Effector memory CD8-positive, alpha-beta T cell (primary cell): ENCODE measurements at places on chromosomes 12 and 14.

- no peak for DNase-seq
Observed at GRCh38 chr12:83386527-83387264, 700.0 kb downstream of the TMTC2 start.

DNA sequence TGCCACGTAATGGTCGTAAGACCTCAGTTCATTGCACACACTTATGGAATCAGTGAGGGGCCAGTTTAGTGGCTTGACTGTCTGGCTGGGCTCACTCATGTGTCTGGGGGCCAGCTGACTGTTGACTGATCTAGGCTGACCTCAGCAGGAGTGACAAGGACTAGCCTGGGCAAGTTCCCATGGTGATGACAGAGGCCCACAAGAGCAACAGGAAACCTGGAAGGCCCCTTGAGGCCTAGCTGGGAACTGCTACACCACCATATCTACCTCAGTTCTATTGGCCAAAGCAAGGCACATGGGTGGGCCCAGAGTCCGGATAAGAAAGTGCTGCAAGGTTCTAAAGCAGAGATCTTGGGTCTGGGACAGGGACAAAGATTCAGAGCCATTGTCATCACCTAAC is 21.3 kb upstream of the RFLNA start:
- no peak for DNase-seq

GRCh38 chr12:45849289-45849688 is 119.8 kb downstream of the ARID2 start:
- no peak for DNase-seq

DNA sequence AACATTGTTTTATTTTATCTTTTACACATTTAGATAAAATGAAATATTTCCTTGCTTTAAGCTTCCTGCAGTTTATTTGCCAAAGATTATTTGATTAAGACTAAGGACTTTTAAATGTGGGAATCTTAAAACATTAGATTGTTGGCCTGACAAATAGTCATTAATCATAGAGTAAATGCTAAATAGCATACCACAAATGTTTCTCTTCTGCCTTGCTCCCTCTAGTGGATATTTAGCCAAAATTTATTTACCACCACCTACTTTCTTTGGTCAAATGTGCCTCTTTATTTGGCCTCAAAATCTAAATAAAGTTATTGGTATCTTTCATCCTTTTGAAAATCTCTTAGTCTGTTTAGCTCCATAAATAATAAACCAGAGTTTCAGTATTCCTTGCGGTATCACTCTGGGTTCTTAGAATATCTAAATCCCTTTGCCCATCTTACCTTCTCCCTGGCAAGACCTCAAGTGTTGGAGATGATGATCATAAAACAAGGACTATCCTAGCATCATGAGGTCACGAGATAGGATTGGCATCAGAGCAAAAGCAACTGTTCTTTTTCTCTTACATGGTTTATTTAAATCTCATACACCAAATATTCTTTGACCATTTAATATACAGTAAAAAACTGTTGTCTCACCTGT is 150.6 kb upstream of the AEBP2 start:
- no peak for DNase-seq

DNA sequence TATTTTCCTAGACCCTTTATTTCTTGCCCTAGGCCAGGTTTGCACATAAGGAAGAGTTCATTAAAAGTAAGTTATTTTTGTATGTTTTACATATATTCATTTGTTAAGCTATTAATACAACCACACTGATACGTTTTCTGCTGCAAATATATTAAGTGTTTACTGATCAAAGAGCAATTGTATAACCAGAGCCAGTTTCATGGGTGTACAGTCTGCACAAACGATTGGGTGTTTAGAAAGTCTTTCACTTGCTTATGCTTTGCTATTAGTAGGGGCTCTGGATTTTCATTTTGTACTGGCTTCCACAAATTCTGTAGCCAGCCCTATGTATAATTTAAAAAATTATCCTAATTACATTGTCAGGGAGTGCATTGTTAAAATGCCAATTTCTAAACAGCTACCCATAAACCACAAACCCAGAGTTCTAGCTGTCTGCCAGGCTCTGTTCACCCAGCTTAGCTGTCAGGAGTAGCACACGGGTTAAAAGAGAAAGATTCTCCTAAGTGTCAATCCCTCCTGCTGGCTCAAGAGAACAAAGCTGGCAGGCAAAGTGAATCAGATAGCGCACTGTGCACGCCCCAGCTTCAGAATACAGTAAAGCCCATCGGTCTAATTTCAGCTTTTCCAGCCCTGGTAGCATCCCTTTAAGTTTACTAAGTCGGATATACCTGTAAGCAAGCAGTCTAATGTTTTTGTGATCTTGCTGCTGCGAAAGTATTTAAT is 151.0 kb upstream of the LMO3 start:
- no peak for DNase-seq

DNA sequence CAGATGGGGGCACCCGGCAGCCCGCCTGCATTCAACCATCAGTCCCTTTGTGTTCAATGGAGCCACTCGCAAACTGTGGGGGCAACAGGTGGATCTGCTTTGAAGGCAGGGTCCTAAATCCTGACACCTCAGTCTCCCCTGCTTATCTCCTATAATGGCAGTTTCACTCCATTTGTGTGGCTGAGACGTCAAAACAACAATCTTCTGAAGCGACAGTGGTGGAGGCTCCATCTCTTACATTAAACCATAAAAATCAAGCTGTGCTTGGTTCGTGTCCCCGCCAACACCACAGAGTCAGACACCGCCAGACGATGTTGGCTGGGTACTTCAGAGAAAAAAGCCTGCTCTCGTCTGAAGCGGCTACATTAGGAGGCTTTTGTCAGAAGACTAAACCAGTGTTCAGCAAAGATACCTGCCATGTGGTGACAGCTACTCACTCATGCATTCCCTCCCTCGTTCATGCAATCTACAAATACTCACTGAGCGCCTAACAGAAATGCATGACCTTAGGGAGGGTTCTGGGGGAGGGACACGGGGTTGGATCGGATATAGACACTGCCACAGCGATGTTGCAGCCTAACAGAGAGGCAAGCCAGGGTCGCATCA is 253.9 kb downstream of the FOXN3 start:
- DNase-seq = no peak

GRCh38 chr12:104057771-104058197 is 6.5 kb upstream of the HCFC2 start:
- DNase-seq = no peak

- no peak for DNase-seq
Observed at GRCh38 chr14:51805541-51805940, 54.9 kb upstream of the GNG2 start.

GRCh38 chr12:113186033-113186365 is 478 bp downstream of the RITA1 start:
- no peak for DNase-seq

- DNase-seq = peak; percentile 80
Observed at GRCh38 chr14:21557084-21557901, 22.6 kb downstream of the OR10G3 start.

- DNase-seq = no peak
Observed at GRCh38 chr12:109443794-109444193, 33.3 kb downstream of the KCTD10 start.

- no peak for DNase-seq
Observed at GRCh38 chr14:60944204-60944603, 36.7 kb downstream of the TRMT5 start.

DNA sequence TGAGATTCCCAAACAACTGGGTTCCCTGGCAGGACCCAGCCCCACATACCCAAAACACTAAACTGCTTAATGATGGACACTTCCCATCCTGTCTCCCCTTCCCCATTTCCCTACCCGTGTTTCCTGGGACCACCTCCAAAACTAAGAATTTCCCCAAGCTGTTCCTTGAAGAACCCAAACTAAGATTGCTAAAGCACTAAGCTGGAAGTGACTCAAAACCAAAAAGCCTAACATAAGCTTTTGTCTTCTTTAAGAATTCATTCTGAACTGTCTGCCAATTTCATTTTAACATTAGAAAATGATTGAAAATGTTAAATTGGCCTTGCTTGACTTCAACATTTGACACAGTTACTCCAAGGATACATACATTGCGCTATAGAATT is 29.5 kb upstream of the STAB2 start:
- no peak for DNase-seq

- DNase-seq = no peak
Observed at GRCh38 chr14:100584056-100585031, 2.9 kb downstream of the BEGAIN start.

GRCh38 chr12:89314060-89314761 is 38.1 kb downstream of the DUSP6 start:
- no peak for DNase-seq

DNA sequence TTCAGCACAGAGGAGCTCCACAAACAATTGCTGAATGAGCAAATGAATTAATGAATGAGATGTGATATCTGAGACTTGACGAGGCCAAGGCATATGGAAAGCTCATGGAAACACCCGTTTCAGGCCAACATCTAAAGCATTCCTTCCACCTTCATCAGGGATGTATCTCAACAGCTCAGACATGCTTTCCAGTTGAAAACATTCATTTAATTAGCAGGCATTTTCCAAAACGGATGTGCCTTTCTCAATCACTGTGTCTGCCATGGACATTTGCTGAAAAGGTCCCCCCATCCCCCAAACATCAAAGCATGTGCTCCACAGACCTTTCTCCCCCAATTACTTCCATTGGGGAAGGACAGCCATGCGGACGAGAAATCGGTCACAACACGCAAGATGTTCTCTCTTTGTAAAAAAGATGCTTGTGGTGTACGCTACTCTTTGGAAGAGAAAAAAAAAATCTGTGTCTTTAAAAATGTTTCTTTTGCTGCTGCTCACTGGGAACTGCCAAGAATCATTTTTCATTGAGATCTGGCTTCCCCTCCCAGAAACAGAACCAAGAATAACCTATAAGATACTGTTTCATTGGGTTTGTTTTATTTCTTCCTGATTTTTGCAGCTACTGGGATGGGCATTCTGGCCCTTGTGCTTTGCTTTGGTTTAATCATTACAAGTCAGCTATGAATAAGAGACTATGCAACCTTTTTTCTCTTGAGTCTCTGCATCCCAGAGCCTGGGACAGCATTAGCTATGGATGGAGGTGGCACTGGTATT is 528.2 kb downstream of the MED13L start:
- no peak for DNase-seq

DNA sequence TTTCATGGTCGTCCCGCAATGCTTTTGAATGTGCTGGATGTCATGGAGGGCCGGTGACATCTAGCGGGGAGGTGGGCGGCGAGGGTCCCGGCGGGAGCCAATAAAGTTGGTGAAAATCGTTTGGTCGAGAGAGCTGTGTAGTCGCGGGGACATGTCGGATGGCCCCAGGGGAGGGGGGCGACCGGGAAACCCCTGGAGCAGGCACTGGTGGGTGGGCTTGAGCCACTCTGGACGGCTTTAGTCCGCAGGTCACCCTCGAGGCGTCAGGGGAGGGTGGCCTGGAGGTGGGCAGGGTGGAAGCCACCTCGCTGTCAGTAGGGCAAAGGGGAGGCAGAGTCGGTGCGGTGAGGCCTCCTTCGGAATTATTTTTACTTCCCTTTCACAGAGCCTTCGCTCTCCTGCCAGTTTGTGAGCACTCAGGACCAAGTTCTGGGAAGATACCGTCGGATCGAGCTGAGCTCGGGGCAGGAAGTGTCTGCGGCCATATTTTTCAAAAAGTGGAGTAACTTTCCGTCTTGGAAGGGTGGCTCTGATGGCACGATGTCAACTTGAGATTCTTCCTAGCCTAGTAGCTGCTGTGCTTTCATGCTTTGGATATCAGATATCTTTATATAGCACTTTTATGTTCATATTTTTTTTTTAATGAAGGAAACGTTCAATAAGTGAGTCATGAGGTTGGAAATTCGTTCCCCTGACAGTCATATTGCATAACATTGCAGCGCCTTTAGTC is 28.2 kb downstream of the WBP11 start:
- no peak for DNase-seq

GRCh38 chr12:32400866-32401265 is 1.5 kb downstream of the FGD4 start:
- DNase-seq = no peak

DNA sequence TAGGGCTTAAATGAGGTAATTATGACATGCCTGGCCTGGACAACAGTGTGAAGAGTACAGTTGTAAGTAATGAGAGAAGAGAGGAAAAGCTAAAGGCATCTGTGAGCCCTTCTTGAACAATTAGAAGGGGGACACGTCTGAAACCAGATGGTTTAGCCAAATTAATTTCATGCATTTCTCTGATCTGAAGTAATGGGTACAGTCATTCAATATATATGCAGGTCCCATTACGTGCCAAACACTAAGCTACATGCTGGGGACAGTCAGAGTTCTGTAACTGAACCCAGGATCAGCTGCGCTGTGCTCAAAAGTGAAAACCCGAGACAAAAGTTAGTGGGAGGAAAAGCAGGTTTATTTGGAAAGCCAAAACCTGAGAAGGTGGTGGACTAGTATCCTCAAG is 207.2 kb upstream of the TMTC1 start:
- no peak for DNase-seq

DNA sequence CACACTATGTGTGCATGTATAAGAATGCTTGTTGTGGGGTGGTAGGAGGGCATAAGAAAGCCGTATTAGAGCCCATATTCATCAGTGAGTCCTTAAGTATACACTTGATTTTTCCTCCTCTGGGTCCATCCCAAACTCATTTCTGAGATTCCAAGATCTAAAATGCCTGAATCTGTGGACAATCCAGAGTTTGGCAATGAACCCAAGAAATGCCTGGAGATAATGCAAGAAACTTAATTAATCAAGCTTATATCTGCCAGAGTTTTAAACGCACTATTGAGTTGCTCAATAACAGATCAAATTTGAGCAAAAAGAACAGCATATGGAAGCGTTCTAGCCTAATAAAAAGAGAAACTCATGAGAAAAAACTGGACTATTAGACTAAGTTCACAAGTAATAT is 143.4 kb upstream of the NAV3 start:
- no peak for DNase-seq

GRCh38 chr12:93624595-93625294 is 52.3 kb downstream of the SOCS2 start:
- no peak for DNase-seq

- DNase-seq = no peak
Observed at GRCh38 chr14:45261209-45261608, 8.2 kb upstream of the MIS18BP1 start.

DNA sequence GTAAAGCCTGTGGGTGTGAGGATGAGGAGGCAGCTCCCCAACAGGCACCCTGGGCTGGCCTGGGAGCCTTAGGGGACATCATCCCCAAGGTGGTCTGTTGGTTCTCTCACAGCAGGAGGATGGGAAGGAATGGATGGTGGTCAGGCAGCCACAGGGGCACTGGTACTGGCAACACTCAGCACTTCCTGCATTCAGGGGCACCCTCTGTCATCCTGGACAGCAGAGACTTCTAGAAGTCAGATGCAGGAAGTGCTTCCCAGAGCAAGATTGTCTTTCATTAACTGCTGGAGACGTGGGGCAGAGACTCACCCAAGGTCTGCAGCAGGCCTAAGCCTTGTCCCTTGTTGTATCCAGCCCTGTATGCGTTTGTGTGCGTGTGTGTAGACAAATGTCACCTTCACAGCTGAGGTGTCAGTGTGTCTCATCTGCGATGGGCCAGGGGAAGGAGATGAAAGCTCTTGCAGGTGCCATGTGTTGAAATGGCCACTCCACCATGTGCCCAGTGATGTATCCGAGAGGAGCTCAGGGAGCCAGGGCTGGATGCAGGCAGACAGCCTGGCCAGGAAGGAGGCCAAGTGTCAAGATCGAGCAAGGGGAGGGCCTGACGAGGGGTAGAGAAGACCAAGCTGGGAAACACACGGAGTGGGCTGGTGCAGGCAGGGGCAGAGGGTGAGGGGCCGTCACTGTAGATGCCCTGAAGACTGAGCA is 85.1 kb downstream of the PITPNM2 start:
- DNase-seq = no peak
